NCI-H2081 (cell line): ENCODE measurements at places on chromosomes 2 and 18.

DNA sequence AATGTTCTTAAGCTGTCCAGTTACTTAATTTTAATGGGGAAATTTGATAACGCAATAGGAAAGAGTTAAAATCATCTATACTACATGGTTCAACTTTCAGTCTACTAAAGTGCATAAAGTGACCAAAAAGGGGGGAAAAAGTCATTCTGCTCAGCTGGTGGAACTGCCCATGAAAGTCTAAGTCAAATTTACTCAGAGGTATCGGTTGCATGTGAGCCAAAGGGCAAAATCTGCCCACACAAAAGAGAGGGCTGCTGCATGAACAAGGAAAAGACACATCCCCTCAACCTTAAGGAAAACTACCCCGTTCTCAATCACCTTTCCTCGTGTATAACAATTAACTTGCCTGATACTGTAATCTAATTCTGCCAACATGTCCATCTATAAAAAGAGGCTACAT is 126.1 kb downstream of the TCF4 start:
- no peak for DNase-seq

DNA sequence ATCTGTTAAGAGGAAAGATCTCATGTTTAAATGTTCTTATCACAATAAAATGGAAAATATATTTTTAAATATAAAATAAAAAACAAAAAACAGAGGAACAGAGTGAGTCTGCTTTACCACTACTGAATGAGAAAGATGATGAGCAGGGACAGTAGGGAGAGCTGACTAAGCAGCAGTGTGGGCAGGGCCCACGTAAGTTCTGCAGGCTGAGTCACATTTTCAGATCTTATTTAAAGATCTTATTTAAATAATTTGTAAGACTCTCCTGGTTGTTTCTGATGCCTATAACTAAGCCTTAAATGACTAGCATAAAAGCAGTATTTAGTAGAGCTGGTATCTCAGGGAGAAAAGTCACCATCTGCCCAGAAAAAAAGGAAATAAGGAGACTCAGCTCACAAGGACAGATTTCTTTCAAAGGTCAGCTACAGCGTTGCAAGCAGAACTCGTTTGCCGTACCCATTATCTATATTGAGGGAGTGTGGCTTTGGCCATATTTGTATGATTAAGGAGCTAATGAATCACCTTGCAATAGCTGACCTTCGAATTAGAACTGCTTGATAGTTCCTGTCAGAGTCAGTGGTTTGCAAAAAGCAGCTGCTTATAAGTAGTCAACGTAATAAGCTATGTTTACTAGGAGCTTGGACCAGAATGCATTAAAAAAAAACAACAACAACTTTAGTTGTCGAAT is 322.1 kb upstream of the CHAC2 start:
- no peak for DNase-seq

DNA sequence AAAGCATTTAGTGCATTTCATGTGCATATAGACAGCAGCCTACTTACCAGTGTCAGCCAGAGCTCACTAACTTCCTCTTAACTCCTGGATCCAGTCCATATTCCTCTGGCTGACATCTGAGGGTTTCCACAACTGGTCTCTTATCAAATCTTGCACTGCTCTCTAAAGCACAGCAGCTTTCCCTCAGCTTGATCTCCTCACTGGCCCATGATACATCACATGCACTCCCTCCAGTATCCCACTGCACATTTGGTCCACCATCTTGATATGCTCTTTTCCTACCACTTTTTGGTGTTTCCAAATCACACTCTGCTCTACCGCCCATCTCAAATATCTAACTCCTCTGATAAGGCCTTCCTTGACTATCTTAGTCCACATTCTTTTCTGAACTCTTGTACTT is 105.0 kb upstream of the ZFP36L2 start:
- DNase-seq = no peak

DNA sequence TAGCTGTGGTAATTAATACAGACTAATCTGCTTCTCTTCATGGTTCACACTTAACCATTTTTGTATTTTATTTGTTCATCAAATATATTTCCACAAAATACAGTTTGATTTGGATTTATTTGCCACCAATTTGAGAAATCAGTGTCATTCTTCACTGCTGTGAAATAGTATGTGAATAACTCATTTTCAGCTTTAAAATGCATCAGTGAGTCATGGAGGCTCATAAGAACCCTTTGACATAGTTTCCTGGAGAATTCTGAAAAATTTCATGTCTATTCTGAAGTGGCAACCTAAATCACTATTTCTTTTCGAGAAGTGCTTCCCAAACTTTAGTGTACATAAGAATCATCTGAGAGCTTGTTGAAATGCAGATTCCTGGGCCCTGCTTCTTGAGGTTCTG is 1026.7 kb upstream of the ACVR2A start:
- no peak for DNase-seq

DNA sequence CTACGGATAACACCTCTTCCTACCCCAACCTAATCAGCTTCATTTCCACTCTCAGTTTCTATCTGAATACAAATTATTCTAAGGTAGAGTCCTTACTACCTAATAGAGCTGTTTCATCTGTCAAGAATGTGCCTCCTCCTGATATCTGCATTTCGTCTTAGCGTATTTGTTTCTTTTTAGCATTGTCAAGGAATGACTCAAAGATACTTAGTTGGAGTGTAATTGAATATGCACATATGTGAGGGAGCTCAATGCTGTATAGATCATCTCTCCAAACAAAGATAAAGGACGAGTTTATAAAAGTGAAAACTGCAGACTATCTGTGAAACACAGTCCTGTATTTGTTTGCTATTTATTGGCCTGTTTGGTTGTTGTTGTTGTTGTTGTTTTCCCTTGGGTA is 2059.4 kb upstream of the CELF4 start:
- no peak for DNase-seq

- DNase-seq = no peak
Measured at GRCh38 chr18:25727281-25727985, 363.0 kb downstream of the SS18 start.

GRCh38 chr2:205543937-205544702 is 138.2 kb upstream of the NRP2 start:
- no peak for DNase-seq

GRCh38 chr2:20093263-20094141 is 42.1 kb upstream of the LAPTM4A start:
- DNase-seq = peak; percentile 14

DNA sequence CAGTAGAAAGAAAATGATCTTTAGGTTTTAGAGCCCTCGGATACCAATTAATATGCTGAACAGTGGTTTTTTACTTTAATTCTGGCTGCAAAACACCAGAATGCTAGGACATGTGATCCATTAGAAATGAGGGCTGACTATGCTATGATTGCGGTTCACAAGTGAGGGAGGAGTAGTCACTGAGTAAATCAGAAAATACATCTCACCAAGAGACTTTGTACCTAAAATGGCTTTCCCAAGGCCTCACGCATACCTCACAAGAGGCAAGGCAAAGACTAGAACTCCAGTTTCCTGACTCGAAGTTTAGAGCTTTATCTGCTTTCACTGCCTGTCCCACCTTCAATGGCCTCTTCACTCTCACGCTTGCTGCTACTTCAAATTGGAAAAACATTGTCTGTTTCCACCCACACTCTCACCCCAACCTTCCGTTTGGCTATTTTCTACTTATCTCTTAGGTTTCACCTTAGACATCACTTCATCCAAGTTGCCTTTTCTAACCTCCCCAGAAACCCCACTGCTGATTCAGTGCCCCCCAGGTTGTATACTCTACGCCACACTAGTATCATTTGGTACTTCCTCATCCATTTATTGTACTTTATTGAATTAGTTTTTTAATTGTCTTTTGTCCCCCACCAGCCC is 5.1 kb upstream of the MBD2 start:
- no peak for DNase-seq

DNA sequence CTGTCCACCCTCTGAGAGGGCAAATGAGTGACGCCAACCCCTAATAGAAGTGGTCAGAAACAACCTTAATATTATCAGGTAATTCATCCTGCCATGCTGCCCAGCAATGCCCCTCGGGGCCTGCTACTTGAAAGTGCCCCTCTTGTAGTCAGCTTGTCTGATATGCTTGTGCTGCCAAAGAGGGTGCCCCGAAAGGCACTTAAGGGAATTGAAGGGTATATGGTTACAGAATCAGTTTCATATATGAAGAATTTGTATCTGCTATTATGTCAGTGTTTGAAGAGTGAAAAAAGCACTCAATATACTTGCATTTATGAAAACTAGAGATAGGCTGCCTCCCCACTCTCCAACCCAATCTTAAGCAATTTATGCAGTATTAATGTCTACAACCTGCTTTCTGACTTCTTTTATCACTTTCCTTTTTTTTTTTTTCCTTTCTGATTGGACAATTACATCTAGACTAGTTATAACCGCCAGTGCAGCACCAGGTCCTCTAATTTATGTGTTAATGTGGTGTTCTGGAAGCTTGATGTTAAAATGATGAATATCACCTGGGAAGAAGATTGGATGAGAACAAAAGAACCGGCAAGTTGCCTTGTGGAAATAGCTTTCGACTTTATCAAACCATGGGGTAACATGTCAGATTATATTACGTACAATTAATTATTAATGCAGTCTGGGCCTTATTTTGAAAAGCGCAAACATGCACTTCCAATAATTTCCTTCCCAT is 646.9 kb upstream of the ACVR2A start:
- DNase-seq = no peak

DNA sequence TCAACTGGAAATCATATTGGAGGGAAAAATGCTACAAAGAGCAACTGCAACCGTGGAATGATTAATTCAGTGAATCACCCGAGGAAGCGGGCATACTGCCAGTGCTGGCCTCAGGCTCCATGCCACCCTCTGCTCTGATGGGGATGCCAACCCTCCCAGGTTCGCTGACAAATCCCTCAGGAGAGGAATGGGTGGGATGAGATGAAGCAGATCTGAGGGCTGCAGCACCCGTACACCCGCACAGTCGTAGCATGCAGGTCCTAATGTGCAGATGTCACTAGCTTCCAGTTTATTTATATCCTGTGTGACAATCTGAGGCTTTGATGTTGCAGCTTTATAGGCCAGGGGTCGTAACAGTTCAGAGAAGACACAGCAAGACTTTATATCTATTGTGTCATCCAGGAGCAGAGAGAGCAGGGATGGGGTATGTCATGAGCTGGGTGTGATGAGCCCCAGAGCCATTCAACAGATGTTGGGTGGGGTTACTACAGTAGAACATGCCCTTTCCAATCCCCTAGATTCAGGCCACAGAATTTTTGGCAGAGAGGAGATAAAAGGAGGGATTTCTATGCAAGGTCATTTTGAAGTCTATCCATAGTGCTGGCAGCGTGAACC is 44.6 kb downstream of the DPP4 start:
- DNase-seq = no peak

DNA sequence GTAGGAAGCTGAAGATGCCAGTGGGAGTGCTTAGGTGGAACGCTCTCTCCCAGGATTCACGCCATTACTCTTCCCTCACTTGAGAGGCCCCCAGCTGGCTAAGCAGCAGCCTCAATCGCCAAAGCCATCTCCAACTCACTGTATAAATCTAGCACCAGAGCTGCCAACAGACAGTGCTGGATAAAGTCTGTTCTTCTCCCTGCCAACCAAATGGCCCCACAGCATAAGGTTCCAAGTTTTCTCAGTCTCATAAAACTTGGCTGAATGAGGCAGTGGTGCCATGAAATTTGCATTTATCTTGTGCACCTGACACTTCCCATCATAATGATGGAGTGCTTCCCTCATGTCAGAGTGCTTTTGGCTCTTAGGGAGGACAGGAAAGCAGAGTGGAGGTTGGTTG is 428.2 kb upstream of the ETAA1 start:
- no peak for DNase-seq

DNA sequence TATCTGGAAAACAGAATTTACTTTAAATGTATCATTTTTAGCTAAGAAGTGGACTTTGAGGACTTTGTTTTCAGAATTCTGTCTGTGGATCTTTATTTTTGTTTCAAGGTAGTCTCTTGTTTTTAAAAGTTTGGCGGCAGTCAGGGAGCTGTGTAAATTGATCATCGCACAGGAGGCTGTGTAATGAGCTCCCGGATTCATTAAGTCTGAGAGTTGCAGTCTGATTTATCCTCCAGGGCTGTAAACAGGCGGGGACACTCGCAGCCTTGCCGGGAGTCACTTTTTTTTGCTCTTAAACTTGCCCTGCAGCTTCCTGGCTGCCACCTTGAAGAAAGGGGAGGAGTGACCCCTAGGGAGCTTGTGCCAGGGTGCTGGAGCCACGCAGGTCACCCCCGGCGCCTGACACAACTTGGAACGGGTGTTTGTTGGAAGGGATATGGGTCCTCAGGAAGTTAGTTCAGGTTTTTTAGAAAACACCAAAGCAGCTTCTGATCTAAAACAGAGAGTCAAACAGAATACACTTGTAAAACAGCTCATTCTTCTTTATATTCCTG is 76.2 kb downstream of the DCDC2C start:
- no peak for DNase-seq

GRCh38 chr18:77140439-77141109 is 8.0 kb upstream of the MBP start:
- no peak for DNase-seq
